DMS53 (cell line): ENCODE measurements at places on chromosomes 11 and 22.

DNA sequence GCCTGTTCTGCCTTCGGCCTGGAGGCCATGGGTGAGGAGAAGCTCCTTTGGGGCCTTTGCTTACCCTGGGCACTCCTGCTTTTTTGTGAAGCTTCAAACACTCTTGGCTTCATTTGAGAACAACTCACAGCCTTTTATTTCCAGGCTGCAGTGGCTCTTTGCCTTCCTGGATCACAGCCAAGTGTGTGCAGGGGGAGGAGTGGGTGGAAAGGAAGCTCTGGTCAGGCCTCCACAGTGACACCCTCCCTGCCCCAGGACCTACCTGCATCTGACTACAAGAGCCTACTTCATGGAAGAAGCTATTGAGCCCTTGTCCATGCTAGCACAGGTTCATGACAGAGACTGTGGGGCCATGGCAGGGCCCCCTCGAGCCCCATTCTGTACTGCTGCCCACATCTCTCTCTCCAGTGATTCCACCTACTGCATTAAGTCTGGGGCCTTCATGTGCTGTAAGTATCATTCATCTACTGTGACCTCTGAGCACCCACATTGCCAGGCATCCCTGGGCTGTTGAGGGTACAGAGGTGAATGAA, 52.3 kb downstream of the GAB4 start:
- DNase-seq = peak; percentile 64

DNA sequence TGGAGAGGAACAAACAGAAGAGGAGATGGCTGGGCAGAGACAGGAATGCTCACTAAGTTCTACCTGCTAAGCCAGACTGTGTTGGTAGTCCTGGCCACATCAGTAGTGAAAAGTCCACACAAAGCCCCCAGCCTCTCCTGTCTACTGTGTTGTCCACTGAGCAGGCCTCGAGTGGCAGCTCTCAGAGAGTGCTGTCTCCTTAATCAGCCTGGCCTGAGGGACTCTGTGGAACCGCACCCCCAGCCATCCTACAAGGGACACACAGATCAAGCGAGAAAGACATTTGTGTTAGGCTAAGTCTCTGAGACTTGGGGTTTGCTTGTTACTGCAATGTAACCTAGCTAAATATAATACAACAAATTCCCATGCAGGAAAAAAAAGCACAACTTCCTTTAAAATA, 71.0 kb downstream of the PACSIN2 start:
- DNase-seq = no peak

GRCh38 chr22:36432592-36433317, 45.0 kb upstream of the MYH9 start:
- DNase-seq = no peak

GRCh38 chr22:41290262-41291221, 4.6 kb upstream of the RANGAP1 start:
- DNase-seq = no peak

- no peak for DNase-seq
Observed at GRCh38 chr11:106326087-106326486, 248.6 kb downstream of the AASDHPPT start.

DNA sequence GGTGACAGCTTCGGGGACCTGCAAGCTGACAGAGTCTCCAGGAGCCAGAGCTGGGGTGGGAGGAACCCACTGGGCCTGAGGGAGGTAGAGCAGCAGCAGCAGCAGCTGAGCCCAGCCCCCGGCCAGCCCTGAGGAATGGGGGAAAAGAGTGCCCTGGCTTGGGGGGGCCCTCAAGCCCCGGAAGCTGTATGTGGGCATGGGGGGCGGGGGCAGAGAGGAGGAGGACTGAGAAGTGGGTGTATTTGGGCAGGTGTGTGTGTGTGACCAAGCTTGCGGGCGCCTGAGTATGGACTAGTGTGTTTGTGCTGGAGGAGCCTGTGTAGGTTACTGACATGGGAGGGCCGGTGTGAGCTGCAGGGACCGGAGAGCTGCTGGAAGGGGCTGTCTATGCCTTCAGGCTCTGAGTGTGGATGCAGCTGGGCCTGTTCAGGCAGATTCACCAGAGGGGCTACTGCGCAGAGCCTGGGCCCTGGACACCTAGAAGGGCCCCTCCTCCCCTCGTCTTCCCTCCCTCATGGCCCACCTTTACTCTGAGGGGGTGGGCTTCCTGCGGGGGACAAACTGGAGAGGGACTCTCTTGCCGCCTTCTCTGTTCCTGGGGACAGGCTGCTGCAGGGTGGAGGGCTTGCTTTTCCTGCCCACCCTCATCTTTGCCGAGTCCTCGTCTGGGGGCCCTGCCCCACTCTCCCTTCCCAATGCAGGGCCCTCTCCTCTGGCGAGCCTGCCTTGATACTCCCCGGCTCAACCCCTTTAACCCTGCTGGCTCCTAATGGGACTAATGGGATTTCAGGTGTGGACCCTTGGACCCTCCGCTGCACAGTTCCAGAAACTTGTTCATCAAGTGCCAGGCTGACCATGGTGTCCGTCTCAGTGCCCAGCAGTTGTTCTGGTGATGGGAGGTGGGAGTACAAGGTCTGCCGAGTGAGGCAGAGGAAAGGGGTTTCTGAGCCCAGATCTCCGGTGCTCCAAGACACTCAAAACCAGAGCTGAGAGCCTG, 28.2 kb downstream of the ST3GAL4 start:
- DNase-seq = no peak

GRCh38 chr11:100397401-100397800, 289.7 kb upstream of the ARHGAP42 start:
- no peak for DNase-seq

GRCh38 chr11:118881228-118881627, 2.5 kb upstream of the CXCR5 start:
- no peak for DNase-seq

GRCh38 chr22:17982572-17983141, 41.7 kb downstream of the MICAL3 start:
- no peak for DNase-seq

DNA sequence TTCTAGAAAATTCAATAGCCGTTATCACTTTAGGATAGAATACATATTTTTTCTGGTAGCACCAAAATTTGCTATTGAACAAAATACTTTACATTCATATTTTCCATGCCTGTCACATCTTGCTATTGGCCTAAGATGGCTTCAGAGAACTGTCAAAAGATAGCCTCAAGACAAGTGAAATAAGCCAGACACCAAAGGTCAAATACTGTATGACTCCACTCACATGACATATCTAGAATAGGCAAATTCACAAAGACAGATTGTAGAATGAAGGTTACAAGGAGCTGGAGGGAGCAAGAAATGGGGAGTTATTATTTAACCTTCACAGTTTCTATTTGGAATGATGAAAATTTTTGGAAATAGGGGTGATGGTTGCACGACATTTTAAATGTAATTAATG, 223.7 kb upstream of the ZC3H12C start:
- no peak for DNase-seq

DNA sequence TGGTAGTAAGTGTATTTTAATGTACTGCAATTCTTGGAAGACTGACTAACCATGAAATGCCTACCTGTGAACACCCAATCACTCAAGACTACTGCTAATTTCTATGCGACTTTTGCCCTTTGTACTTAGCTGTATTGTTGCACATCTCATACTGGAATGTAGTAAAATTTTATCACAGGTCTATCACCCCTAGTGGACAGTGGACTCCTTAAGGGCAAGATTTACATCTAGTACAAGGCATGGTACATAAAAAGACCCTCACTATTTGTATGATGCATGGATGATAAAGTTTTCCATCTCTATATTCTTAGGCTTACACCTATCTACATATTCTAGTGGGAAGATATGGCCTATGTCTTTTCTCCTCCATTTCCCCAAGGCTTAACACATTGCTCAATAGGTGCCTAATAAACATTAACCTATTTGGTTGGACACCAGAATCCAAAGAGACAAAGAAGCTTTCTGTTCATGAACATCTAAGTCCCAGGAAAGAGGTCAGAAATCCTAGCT, 26.1 kb downstream of the SERGEF start:
- DNase-seq = peak; percentile 34

GRCh38 chr22:17754233-17754925, 19.9 kb downstream of the BID start:
- DNase-seq = peak; percentile 33

DNA sequence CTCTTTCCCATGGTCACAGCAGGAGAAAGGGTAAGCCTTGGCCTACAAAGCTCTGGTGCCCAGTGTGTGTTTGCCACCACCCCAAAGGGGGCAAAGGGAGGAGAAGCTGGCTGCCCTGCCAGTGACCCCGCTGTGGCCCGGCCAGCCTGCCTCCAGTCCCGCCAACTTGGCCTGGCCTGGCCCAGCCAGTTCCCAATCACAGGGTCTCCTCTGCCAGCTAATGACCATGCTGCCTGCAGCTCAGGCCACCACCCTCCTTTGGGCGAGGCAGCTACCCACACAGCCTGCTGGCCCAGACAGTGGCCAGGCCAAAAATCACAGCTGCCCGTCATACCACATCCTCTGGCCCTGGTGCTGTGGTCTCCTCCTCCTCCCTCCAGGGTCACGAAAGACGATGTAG, 5.1 kb downstream of the GDPD5 start:
- DNase-seq = no peak

GRCh38 chr11:8231979-8232378, 31.7 kb downstream of the LMO1 start:
- DNase-seq = no peak
